Hematopoietic multipotent progenitor cell treated with erythropoietin and hydrocortisone succinate and interleukin-3 and kit ligand, for 17 days (in vitro differentiated cells): ENCODE measurements at places on chromosomes 1 and 21.

- no peak for DNase-seq
These were observed 69.3 kb downstream of the KCTD3 start for GRCh38 chr1:215636258-215636965.

DNA sequence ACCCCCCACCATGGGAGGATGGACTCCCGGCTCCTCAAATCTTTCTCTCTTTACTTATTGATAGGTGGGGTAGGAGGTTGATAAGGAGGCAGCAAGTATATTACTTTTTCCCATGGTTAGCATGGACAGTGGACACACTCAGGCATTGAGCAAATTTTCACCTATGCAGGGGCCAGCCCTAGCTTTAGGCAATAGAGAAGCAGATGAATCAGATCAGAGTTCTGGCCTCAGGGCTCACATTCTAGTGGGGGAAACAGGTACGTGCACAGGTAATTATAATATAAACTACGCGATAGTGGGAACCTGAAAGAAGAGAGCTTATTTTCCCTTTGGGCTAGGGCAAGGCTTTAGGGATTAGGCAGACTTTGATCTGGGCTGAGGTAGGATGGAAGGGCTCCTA is 13.5 kb upstream of the FOXE3 start:
- no peak for DNase-seq

- DNase-seq = no peak
These were observed 76.5 kb downstream of the CD58 start for GRCh38 chr1:116494353-116494692.

GRCh38 chr1:28412731-28413130 is 43.2 kb downstream of the PHACTR4 start:
- DNase-seq = no peak

DNA sequence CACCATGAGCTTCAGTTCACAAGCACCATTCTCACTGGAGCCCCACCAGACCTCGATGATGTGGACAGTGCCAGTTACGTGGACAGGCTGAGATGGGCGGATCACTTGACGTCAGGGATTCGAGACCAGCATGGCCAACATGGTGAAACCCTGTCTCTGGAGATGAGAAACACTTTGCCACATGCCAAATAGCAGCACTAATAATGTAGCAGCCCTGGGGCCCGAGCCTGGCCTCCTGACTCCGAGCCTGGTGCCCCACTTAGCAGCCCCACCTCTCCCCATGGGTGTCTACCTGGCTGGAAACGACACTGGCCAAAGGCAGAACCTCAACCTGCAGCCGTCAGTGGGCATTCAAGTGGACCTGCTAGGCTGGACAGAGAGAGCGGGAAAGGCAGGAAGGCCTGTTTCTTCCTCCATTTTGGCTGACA is 129.1 kb downstream of the TOMM20 start:
- DNase-seq = no peak

DNA sequence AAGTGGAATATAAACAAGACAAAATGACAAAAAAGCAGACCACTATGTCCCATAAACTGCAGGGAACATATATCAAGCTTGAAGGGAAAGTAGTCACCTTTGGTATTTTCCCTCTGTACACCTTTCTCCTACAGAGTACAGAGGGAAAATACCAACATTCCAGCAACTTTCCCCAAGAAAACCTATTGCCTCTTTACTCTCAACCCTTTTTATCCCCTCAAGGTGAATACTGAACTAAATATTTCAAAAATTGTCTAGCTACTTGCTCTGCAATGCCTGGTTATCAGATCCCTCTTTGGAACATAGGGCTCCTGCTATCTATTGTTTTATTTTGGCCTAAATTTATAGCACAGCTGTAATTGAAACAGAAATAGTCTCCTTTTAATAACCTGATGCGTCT is 15.8 kb downstream of the CTXND2 start:
- no peak for DNase-seq
